Activated effector memory CD4-positive, alpha-beta T cell treated with Interleukin-2 at 50 U/mL for 16 hours (primary cell): ENCODE measurements at places on chromosomes 7 and 10.

DNA sequence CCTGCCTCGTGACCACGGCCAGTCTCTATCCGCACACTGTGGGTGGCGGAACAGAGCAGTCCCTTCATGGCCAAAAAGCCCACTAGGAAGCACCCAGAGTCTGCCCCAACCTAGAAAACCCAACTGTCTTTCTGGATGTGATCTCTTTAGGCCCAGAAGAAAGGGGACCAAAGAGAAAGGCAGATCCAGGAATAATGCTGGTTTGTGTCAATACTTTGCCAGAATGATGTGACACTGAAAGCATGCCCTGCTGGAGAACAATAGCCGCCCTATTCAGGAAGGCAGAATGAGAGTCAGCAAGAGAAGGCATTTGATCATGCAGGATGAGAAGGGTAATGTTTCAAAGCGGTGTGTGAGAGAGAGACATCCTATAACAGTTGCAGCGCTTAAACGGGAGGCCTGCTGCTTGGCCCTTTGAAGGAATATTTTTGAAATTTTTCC is 274.7 kb downstream of the USP6NL start:
- DNase-seq, result no peak

DNA sequence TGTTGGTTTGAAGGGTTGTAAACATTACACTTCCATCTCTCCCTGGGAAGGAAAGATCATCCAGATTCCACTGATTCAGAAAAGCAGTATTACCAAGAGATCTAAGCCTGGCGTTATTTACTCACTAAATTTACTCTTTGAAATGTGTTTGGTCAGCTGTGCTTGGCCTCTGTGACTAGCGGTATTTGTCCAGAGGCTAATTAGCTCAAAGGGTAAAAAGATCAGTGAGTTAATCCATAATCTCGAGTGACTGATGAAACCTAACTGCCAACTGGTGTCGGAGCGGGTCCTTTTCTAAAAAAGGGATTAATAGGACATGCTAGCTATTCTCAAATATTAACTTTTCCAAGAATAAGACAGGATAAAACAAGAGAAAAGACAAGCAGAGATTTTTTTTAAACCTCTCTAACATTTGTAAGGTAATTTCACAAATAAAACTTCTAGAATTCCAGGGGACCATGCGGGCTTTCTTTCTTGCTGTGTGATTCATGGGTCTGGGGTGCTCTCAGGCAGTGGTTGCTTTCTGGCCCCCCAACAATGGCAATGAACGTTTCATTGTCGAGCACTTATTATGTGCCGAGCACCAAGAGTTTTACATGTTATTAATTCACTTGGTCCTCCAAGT is 247.3 kb upstream of the AOAH start:
- no peak for DNase-seq

DNA sequence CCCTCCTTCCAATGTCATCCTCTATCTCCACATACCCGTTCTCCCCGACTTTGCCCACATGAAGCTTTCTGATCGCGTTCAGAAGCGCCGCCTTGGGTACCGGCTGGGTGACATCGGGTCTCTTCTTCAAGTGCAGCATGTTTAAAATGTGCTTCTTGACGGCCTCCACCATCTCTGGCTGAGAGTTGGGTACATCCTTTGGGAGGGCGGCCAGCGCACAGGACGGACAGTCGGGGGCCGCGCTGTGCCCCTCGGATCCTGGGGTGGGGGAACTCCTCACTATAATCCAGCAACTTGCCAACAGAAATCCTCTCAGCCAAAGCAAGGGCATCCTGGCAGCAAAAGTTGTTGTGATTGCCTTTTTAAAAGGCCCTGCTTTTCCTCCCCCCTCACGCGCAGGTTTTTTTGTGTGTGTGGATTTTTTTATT is 2.8 kb downstream of the INHBA start:
- no peak for DNase-seq

GRCh38 chr10:21604651-21605050 is 70.6 kb downstream of the MLLT10 start:
- DNase-seq, result no peak

DNA sequence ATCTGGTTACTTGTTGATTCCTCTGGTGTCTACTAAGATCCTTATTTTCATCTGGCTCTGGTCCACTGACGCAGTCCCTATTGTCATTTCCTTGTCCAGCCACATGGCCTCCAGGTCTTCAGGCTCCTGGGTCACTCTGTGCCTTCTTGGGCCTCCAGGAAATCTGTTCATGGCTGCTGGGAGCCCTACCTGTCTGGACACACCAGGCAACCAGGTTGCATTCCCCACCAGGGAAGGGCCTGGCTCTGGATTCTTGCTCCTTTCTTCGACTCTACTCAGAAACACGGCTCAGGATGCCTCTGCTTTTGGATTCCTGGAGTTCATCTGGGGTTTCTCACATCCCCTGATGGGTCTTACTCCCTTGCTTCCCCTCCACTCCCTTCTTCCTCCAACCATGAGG is 8.0 kb upstream of the PPIF start:
- no peak for DNase-seq

GRCh38 chr7:26584987-26585665 is 279.3 kb downstream of the SKAP2 start:
- DNase-seq, result no peak

DNA sequence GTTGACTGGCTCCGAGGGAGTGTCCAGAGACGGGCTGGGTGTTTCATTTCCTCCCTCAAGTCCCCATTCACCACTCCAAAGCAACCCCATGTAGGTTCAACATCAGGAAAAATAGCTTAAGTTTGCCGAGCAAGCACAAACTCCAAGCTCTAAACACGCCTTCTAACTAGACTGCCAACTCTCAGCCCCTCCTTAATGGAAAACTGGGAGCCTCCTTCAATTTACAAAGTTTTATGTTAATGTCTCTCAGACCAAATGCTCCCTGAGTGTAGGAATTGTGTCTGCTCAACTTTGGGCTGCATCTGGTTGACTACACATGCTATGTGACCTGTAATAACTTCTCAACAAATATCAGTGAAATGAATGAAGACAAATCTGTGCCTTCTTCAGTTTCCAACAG is 87.5 kb downstream of the FAM204A start:
- no peak for DNase-seq

GRCh38 chr7:173209-173918 is 19.0 kb upstream of the FAM20C start:
- no peak for DNase-seq

GRCh38 chr10:23095404-23095965 is at the start of gene MSRB2:
Gene MSRB2, plus strand, starts transcription at chr10:23095579. Its CDS starts 30 bp downstream, at chr10:23095609.
- DNase-seq, result peak; percentile 58

- no peak for DNase-seq
Measured at GRCh38 chr7:32179567-32179966, 109.4 kb upstream of the PDE1C start.

DNA sequence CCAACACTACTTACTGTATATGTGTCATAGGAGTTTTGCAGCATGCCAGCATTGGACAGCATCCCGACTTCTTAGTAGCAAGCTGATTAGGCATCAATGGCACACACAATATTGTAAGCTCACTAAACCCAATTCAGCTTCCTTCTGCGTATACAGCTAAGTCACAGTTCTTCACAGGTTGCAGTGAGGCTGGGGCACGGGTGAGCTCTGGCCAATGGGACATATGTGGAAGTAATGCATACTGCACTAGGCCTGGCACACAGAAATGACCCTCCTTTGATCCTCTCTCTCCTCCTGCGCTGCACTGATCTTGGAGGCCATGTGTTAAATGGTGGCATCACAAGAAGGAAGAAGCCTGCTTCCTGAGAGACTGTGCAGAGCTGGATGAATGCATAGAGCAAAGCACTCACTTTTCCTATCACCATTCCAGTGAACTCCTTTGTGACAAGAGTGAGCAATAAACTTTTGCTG is 11.9 kb downstream of the RAB11FIP2 start:
- no peak for DNase-seq

- no peak for DNase-seq
Measured at GRCh38 chr7:32283546-32283945, 206.6 kb downstream of the LSM5 start.

DNA sequence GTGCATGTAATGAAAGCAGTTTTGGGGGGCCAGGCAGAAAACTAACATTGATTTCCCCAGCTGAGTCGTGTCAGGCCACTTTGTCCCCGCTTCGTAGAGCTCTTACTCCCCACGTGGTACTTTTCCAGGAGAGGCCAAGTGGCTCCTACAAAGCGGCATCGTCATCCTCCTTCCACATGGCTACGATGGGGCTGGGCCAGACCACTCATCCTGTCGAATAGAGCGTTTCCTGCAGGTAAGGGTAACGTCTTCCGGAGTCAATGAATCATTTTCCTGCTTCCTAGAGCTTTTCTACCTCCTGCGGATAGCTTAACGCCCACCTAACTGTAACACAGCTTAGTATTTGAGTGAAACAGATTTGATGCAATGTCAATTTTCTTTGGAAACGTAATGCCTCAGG is 21.7 kb upstream of the SEC61A2 start:
- DNase-seq, result no peak

- DNase-seq, result no peak
Measured at GRCh38 chr10:109889867-109890266, 33.4 kb downstream of the XPNPEP1 start.

DNA sequence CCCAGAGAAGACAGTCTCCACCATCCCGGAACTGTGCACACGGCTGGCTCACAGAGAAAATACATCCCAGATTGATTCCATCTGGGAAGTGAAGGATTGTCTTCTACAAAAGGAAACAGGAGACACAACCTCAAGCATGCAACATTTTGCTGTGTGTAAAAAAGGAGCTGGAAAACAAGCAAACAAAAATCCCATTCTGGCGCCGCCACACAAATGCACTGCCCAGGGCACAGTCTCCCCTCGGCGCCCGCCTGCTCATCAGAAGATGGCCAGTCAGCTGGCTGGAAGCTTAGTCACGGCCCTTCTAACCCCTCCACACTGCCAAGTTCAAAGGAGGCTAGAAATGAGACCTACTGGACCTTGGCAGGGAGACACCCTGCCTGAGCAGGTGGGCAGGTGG is 14.1 kb upstream of the CYTH3 start:
- DNase-seq, result no peak

- no peak for DNase-seq
Measured at GRCh38 chr7:86814661-86815379, 171.1 kb downstream of the GRM3 start.

- no peak for DNase-seq
Measured at GRCh38 chr10:98020254-98020653, 10.2 kb downstream of the CRTAC1 start.

DNA sequence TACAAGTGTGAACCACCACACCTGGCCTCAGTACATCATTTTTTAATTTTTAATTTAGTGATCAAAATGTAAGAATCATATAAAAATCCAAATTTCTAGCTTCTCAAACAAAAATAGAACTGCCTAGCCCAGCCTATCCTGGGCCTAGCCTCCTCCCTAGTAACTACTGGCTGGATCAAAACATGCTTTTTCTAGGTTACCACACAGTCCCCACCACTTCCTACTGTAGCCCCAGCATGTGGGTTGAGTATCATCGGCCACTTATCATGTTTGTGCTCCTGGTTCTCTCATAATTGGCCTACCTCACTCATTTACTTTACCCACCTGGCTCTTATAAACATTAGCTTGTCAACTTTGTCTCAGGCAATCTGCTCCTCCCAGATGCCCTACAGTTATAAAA is 52.9 kb downstream of the DNAJC12 start:
- DNase-seq, result no peak

DNA sequence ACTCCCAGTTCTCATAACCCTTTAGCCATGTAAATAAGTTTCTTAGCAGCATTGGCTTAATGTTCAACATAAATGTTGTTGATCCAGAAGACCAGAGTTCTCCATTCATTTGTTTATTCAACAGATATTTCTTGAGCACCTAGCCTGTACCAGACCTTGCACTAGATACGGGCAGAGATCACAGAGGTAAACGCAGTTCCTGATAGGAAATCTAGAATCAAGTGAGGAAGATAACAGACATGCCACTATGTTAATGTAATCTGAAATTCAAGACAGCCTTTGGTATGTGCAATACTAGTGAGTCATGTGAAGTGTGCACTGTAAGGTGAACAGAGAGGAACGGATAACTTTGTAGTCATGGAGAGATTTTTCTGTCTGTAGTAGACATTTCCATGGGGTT is 3.0 kb downstream of the BUB3 start:
- no peak for DNase-seq

DNA sequence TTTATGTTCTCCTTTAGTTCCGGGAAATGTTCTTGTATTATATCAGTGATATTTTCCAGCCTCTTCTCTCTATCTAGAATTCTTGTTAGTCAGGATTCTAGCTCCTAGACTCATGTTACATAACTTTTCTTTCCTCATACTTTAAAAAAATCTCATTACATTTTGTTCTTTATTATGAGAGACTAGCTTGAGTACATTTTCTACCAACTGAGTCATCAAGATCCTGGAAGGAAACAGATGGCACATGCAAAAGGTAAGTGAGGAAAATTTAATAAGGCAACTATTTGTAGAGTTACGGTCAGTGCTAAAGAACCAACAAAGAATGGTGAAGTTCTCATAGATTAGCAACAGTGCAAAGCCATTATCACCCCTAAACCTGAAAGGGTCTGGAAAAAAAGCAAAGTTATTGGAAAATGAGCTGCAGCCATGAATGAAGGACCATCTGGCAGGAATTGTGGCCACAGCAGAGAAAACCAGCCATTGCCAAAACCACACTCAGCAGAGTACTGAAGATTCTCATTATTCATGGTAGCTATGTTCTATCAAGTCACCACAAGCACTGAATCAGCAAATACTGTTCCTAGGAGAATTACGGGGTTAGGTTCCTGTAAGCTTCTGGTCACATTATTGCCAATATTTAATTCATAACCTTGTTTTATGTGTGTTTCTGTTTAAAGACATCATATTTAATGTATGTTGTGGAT is 98.3 kb upstream of the C7orf33 start:
- no peak for DNase-seq

- no peak for DNase-seq
Measured at GRCh38 chr10:91208642-91209041, 11.8 kb upstream of the PCGF5 start.
